Stimulated activated CD4-positive, alpha-beta T cell treated with anti-CD3 and anti-CD28 coated beads, Interleukin-1b, Interleukin-23, amount 100 ng/mL, for 1 hour (primary cell): ENCODE measurements at places on chromosomes 11 and 22.

- DNase-seq: no peak
Measured at GRCh38 chr22:22789233-22789921, 98.2 kb upstream of the IGLL5 start.

- no peak for DNase-seq
Measured at GRCh38 chr11:68016904-68017817, 7.0 kb downstream of the ALDH3B1 start.

- DNase-seq: no peak
Measured at GRCh38 chr11:131796541-131796940, 426.1 kb downstream of the NTM start.

- DNase-seq: no peak
Measured at GRCh38 chr22:35960854-35961253, 67.8 kb downstream of the RBFOX2 start.

GRCh38 chr11:116579031-116579653 is 193.6 kb downstream of the BUD13 start:
- no peak for DNase-seq

DNA sequence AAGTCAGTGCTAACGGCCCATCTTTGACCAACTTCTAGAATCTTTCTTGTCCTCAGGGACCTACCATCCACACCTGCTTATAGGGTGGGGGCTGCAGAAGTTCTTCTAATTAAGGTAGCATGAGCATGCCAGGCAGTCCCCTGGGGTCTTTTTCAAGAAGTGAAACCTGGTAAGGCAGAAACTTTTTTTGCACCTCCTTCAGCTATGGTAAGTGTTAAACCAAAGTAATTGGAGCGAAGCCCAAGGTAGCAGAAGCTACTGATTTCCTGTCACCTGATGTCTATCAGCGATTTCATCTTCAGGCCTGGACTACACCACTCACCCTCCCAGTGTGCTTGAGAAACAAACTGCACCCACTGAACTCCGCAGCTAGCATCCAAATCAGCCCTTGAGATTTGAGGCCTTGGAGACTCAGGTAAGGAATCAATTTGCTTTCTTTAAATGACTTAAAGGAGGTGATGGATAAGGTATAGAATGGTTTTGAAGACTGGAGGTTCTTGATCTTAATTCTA is at the start of gene MS4A1:
MS4A1 (plus strand) TSS at position 317 of the 512 bp plus-strand sequence. CDS start 6,528 bp downstream, outside the sequence.
- DNase-seq: no peak

DNA sequence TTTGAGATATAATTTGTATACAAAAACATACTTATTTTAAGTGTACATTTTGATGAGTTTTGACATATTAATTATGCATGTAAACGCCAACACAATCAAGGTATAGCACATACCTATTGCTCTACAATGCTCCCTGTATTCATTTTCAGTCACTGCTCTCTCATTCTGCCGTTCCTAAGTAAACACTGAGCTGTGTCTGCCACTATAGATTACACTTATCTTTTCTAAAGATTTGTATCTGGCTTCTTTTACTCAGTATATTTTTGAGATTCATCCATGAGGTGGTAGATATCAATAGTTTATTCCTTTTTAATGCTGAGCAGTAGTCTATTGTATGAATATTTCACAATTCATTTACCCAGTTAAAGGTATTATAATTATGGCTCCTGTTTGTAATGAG is 25.4 kb upstream of the BACE1-AS start:
- no peak for DNase-seq

DNA sequence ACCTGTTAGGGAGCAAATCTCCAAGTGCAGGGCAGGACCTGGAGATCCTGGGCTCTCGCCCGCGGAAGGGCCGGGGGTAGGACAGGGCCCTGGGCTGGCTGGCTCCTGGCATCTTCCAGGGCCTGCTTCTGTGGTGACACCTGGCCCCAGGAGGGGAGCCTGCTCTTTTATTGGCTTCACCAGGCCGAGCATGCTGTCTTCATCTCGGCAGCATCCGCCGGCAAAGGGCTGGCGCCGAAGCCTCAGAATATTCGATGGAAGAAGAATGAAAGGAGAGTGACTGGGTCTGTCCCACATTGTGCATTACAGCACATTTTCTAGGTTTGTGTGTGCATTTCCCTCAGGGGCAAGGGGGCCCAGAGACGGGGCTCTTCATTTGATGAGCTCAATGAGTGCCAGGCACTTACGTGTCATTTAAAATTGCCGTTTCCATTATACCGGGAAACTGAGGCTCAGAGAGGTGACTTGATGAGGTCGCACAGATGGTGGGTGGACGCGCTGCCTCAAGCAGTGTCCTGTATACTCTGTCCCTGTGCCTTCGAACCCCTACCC is 70.0 kb downstream of the RBX1 start:
- DNase-seq: no peak

DNA sequence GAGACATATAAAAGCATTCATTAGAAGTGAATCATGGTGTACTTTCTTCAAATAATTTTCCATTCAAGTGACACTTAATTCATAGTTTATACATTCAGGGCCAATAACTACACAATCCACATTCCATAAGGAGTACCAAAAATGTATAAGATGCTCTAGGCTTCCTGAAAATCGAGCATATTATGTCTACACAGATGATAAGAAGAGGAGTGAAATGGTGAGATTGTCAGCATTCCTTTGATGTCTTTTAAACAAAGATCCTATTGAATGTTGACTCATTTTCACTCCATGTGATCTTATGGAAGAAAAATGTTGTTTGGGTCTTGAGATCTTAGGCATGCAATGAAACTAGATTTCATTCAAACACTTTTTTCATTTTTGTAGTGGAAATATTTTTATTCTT is 843.2 kb downstream of the KCNA4 start:
- DNase-seq: no peak

GRCh38 chr22:29331658-29332300 is 16.3 kb upstream of the RASL10A start:
- DNase-seq: no peak

GRCh38 chr22:27993201-27993635 is 74.2 kb upstream of the PITPNB start:
- DNase-seq: no peak

- DNase-seq: no peak
Measured at GRCh38 chr11:128451652-128452470, 135.5 kb downstream of the ETS1 start.

- DNase-seq: no peak
Measured at GRCh38 chr11:132561937-132562336, 970.4 kb downstream of the OPCML start.

DNA sequence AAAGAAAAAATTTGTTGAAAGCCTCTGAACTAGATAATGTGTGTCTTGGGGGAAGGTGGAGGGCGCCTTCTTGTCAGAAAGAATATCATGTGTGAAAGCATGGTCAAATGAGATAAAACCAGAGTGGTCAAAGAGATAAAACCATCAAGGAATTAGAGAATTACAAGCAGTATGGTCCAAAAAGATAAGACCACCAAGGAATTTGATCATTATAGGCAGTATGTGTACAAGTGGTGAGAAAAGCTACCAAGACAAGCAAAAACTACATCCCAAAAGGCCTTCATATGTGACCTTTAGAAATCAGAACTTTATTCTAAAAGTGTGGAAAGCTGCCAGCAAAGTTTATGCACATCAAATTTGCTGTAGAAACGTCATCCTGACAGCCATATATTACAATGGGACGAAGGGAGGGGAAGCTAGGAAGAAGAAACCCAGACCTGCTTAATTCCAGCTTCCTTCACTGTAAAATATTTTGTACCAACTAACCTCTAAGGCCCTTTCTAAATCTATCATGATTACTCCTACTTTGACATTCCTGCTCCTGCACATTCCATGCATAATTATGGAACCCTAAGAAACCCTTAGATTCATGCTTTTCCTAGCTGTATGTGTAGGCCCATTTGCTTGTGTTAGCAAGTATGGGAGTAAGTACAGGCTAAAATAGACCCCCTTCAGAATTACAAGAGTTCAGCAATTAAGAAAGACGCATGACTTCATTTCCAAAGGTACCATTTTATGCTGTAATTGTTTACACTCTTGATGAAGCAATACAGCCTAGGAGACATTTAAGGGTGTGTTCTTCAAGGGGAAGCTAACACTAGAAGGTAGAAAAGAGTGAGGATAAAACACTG is 51.6 kb downstream of the LGR4 start:
- no peak for DNase-seq

DNA sequence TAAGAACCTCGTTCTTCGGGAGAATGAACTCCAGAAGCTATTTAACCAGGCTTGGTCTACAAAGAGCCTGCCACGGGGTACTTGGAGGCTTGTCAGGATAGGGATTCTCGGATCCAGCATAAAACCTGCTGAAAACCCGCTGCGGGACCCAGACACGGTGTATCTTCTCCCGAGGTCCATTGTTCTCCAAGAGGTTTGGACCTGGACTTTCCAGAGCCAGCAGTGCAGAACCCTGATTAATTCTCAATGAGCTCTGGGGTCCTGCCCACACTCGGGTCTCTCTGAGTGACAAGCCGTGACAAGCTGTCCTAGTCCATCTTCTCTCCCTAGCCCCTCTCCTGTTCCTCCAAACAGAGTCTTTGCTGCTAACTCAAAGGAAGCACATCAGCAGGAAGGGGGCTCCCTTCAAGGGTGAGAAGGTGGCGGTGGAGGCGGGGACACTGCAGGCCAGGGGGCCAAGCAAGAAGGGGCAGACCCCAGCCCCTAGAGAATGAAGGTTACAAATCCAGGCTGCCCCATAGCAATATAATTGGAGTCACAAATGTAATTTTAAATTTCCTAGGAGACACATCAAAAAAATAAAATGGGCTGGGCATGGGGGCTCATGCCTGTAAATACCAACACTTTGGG is 12.2 kb downstream of the SHANK2 start:
- DNase-seq: no peak

DNA sequence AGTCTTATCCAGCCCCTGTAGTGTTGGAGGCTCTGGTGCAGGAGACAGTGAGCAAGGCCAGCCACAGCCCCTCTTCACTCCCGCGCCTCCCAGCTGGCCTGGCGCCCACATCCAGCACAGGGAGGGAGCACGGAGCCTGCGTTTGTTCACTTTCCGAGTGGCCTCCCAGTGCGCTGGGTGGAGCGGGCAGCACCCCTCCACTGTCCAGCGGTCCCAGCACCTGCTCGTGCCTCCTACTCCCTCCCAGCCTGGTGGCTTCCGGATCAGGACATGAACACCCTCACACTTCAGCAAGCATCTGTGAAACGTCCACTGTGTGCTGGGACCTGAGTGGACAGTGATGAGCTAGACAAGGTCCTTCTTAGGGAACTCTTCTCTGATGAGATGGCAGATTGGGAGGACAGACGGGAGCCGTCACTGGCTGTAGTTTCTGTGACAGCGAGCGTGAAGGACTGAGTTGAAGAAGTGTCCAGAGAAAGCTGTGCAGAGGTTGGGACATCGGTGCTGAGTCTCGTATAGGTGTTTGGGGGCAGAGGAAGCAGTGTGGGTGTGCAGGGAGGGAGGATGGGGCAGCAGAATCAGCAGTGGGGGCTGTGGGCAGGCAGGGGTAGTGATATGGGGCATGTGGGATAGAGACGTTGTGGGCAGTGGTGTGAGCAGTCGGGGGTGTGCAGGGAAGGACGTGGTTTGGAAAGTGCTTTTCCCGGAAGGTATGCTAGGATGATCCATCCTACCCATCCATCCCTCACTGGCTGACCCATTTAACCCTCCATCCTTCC is 256.8 kb downstream of the TBC1D22A start:
- no peak for DNase-seq

DNA sequence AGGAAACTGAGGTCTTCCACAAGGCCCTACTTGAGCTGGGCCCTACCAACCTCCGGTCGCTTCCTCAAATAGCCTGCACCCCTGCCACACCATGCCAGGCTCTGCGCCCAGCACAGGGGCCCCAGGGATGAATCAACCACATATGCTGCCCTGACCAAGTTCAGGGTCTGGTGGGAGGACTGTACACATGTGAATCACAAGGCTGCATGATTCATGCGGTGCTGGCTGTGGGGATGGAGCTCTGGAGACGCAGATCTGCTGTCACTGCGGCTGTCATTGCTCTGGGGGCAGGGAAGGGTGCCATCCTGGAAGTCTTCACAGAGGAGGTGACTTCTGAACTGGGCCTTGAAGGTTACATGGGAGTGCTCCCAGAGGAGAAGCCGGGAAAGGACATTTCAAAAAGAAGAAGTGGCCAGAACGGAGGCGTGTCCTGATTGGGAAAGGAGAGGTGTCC is 21.5 kb downstream of the CYTH4 start:
- DNase-seq: no peak

- DNase-seq: no peak
Measured at GRCh38 chr22:37406441-37407235, 20.6 kb downstream of the ELFN2 start.

GRCh38 chr11:21472261-21472660 is 720.6 kb upstream of the ANO5 start:
- no peak for DNase-seq

- DNase-seq: no peak
Measured at GRCh38 chr11:74895340-74896116, 53.4 kb downstream of the XRRA1 start.

GRCh38 chr11:15692739-15693138 is 578.0 kb downstream of the INSC start:
- no peak for DNase-seq

- no peak for DNase-seq
Measured at GRCh38 chr11:124745835-124746620, 6.0 kb downstream of the VSIG2 start.

DNA sequence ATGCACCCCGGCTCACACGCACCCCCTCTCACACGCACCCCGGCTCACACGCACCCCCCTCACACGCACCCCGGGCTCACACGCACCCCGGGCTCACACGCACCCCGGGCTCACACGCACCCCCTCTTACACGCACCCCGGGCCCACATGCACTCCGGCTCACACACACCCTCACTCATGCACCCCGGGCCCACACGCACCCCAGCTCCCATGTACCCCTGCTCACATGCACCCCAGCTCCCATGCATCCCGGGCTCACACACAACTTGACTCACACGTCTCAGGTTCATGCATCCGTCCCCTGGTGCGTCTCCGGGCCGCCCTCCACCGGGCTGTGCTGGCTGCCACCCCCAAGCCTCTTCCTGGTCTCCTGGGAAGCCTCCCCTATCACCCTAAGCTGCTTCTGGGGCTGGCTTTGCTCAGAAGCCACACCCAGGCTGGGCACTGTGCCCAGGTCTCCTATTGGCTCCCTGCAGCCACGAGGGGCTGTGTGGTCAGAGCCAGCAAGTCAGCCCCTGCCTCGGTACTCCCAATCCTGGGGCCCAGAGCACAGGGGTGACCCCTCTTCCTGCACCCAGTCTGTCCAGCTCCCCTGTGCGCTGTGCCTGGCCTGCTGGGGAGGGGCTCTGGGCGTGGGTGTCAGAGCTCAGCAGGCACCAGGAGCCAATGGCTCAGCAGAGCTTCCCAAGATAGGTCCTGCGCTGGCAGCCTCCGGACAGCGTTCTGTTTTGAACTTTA is 16.9 kb downstream of the TSPAN4 start:
- DNase-seq: no peak
